Inflammatory macrophage (primary cell): ENCODE measurements at places on chromosomes 1 and 21.
A peak's percentile ranks its signal among the peaks of the same experiment; 100 is the strongest.

GRCh38 chr21:36803051-36803645 lies 104.2 kb downstream of the SIM2 start:
- DNase-seq: no peak

GRCh38 chr1:22089134-22089571 lies 36.6 kb downstream of the CDC42 start:
- DNase-seq: no peak

GRCh38 chr1:41768583-41768982 lies 150.1 kb downstream of the HIVEP3 start:
- peak; percentile 86 for DNase-seq

- no peak for DNase-seq
Observed at GRCh38 chr1:232327269-232327668, 302.7 kb downstream of the SIPA1L2 start.

DNA sequence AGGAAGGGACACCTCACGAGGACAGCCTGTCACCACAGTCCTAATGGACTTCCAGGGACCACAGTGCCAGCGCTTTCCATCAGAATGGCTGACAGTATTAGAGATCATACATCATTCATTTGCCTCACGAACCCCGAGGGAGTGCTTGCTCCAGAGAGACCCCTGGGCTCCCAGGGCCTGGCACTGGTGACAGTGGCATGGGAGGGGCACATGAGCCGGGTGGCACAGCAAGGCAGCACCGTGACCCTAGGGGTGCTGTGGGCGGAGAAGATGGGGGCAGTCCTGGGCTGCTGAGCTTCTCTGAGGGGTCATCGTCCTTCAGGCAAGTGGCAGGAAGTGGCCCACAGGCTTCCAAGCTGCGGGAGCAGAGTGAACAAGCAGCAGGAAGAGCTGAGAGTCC lies 16.4 kb upstream of the TSPEAR start:
- no peak for DNase-seq

- DNase-seq: no peak
Observed at GRCh38 chr1:153649137-153649862, 9.2 kb upstream of the SNAPIN start.

GRCh38 chr1:173354937-173355280 lies 122.2 kb upstream of the PRDX6 start:
- no peak for DNase-seq

- no peak for DNase-seq
Observed at GRCh38 chr1:239795304-239795703, 296.4 kb upstream of the FMN2 start.

DNA sequence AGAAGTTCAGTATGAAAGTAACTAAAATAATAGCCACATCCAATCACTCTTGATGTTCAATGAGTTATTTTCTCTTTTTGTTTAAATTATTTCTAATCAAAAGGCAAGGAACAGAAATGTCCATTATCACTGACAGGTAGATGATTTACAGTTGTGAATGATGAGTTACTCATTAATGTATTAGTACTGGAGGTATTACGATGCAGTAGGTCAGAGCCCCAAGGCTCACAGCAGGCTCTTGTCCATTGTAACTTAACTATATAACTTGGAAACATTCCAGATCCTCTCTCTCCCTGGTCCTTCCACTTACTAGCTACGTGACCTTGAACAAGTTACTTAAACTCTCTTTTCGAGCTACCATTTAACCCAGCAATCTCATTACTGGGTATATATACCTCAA lies 39.5 kb downstream of the CRB1 start:
- no peak for DNase-seq

DNA sequence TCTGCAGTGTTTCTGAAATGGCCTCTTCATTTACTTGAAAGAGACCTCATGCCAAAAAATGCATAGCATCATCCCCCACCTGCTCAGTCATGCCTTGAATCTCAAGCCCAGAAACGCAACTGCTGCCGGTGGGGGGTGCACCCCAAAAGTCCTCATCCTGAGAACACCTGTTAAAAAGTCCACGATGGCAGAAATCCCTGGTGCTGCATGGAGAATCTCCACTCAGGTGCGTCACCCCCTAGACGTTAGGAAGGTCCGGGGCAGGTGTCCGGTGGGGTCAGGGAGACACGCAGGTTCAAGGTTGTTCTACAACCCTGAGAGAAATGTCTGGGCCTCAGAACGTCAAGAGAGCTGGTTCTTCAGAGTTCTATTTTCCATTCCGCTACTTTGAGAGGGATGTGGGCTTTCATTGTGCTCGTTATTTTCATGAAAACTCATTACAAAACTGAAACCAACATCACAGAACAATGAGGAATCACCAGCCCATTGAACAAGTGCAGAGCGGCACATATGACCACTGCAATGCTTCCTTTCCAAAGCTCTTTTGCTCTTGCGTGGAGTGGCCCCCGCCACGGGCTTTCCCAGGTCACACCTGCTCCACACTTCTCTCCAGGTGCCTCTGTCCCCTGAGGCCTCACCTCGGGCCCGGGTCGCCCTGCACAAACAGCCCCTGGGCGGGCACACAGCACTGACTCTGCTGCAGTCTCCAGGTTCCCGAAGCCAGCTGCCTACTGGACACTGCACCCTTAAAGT lies 201.9 kb downstream of the TOMM20 start:
- peak; percentile 48 for DNase-seq

DNA sequence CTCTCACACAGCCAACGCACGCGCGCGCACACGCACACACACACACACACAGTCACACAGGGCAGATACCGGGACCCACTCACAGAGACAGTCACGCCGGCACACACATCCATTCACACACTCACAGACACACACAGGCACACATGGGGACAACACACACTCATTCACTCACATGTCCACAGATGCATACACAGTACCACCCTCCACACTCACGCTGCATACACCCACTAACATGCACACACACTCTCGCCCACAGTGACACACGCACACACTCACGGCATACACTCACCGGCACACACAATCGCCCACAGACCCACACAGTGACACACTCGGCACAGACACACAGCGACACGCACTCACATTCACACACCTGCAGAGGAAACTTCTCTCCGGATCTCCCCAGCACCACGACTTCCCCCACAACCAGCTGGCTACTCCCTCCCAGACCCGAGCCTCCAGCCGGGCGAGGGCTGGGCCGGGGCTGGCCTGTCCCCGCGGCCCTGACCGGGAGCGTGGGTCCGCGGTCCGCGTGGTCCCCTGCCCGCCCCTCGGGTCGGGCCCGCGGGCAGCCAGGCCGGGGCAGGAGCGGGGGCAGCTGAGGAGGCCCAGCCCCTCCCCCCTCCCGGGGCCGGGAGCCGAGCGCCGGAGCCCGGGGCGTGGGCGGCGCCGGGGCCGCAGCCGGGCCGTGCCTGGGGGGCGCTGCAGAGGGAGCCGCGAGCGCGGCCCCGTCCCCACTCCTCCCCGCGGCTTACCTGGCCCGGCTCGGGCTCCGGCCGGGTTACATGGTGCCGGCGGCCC lies 552 bp downstream of the DLGAP3 start:
- DNase-seq: no peak

DNA sequence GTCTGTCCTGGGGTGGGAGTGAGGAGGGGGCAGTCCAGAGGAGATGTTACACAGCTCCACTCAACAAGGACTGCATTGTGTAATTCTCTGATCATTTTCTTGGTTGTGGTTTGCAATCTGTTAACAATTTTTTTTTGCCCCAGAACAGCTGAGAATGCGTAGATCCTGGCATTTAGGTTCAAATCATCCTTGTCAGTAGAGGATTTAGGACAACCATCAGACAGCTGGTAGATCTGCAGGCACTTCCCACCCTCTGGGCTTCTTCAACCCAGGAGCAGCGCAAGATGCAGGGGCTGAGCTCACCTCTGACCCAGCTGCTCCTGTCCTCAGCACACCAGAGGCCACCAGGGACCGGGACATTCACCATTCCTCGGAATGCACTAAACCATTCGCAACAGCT lies 13.5 kb downstream of the BCAR3 start:
- no peak for DNase-seq

DNA sequence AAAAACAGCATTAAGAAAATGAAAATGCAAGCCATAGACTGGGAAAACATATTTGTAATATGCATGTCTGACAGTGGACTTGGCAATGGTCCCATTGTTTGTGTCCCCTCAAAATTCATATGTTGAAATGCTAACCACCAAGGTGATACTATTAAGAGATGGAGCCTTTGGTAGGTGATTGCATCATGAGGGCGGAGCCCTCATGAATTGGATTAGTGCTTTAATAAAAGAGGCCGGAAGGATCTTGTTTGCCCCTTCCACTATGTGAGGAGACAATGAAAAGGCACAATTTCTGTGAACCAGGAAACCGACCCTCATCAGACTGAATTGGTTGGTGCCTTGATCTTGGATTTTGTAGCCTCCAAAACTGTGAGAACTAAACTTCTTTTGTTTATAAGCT lies 232.3 kb downstream of the GPR52 start:
- DNase-seq: no peak

DNA sequence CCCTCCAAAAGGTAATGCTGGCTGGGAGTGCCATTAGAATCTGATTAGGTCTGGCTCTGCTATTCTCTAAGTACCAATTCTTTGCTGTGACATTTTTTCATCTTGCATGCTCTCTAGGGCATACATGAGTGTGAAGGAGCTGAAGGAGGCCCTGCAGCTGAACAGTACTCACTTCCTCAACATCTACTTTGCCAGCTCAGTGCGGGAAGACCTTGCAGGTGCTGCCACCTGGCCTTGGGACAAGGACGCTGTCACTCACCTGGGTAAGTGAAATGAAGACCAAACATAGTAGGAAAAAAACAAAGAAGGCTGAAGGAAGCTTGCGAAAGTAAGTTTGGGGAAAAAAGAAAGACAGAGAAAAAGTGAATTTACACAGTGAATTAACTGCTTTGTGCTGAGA lies 207.9 kb downstream of the PAPPA2 start:
- DNase-seq: no peak

GRCh38 chr1:63321785-63322113 lies 618 bp upstream of the FOXD3 start:
- DNase-seq: no peak

- peak; percentile 6 for DNase-seq
Observed at GRCh38 chr1:1619917-1620361, 4.6 kb downstream of the MIB2 start.

DNA sequence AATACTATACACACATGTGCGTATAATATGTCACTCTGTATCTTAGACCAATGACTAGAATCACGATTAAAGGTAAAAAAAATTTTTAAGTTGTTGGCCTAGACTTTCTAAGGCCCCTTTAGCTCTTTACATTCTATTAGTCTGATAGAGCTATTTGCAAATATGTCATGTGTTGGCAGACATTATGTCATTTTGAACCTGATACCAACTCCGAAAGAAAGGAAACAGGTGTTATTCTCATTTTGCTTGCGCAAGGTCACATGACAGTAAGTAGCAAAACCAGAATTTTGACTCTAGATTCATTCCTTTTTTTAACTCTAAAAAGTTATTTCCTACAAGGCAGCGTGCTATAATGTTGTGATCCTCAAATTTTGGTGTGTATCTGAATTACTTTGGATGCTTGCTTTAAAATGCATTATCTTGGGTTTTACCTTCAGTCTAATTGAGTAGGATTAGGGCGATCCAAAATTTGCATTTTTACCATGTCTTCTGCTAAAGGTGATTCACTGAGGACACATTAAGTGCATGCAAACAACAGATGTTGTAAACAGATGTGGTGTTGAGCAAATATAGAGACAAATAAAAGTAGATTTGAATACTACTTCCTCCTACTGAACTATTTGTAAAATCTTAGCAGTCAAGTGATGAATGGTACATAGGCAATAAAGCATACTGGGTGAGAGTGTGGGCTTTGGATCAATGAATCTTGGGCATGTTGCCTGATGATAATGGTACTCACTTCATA lies 63.5 kb upstream of the KIAA1614 start:
- no peak for DNase-seq

DNA sequence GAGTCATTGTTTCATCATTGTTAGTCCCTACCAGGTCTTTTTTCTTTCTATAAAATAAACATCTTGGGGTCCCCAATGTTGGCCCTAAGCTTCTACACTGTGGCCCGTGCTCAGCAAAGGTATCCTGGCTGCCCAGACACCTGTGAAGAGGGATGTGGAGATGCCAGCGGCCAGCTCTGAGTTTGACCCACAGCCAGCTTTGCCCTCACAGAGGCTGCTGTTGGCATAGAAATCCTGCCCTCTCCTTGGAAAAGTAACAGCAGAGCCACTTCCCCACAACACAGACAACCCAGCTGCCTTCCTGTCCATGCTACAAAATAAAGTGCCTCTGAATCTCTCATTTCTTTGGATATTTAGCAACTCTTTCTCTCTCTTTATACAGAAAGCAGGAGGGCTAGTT lies 6.0 kb downstream of the TRIM62 start:
- no peak for DNase-seq

- DNase-seq: peak; percentile 67
Observed at GRCh38 chr1:150999051-150999674, 7.5 kb downstream of the MINDY1 start.

DNA sequence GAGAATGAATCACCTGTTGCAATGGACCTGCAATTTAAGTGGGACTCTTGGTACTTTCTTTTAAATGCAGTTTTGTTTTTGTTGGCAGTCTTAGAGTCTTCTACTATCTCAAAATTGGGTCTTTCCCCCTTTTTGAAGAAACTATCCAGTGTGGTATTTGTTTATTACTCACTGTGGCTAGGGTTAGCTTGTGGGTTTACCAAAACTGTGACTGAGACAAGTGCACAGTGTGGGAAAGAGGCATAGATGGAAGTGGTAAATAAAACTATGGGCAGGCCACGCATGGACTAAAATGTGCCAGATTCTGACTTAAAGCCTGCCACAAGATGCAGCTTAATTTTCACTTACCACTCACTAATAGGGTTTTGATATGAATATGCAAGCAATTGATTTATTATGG lies 1441.7 kb downstream of the PLA2G4A start:
- DNase-seq: no peak

- no peak for DNase-seq
Observed at GRCh38 chr1:12549460-12550349, 68.3 kb downstream of the DHRS3 start.

DNA sequence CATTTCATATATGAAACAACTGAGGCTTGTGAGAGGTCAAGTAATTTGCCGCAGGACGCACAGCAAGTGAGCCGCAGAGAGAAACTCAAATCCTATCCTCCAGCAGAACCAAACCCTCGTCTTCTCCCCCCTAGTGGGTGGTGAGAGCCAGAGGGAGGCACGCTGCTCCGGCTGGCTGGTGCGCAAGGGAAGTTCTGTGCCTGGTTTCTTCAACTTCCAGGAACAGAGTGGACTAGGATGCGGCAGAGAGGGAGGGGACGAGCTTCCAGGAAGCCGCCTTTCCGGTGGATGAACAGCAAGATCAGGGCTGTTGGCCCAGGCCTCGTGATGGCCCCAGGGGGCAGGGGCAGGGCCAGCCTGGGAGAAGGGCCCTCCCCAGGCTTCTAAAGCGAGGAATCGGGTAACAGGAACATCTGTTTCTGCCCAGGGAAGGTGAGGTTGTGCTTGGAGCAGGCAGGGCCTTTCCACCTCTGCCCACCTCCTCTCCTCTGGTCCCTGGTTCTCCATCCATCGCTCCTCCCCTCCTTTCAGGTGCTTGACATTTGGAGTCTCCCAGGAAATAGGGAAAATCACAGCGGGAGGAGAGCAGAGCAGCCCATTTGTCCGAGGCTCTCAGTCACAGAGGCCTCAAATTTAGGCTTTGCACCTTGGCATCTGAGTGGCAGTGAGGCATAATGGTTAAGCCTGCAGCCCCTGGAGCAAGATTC lies 16.8 kb upstream of the PDIK1L start:
- no peak for DNase-seq

- DNase-seq: no peak
Observed at GRCh38 chr1:211132721-211133392, 1.1 kb downstream of the KCNH1 start.

GRCh38 chr21:38075833-38076587 lies 159.8 kb upstream of the KCNJ6 start:
- DNase-seq: no peak

- DNase-seq: no peak
Observed at GRCh38 chr1:65319141-65319540, 9.8 kb downstream of the DNAJC6 start.

- DNase-seq: peak; percentile 63
Observed at GRCh38 chr1:226872437-226872836, 2.0 kb downstream of the PSEN2 start.
